Putamen (tissue), 1 donor: ENCODE measurements at places on chromosomes 3 and 15.

DNA sequence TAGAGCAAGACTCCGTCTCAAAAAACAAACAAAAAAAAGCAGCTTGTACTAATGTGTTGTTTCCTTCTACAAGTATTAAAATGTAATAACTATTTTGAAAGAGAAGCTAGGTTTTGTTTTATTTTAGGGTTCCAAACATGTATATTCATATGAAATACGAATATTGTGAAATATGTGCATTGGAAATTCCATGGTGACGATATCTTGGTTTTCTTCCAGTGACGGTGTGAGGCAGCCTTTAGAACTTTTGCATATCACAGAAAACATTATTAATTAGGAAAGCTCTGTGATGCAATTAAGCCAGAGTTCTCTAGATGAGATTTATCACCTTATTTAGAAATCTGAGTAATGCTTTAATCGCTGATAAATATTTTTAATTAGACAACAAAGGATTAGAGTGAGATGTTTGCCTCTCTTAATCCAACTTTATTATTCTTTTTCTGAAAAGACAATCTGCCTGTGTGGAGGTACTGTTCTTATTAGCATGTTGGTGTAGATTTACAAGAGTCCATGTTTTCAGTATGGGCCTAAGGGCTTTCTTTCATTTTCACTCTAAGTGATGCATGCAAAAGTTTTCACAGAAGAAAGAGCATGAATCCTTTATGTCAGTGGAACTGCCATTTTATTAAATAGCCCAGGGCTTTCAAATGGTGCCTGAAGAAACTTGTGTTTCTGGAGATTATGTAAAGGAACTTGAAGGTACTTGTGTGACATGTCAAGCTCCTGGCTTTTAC, 37.7 kb upstream of the SAMMSON start:
- no peak for DNase-seq

- DNase-seq, result peak; percentile 52
Observed at GRCh38 chr3:114362815-114363214, 69.0 kb downstream of the TIGIT start.

DNA sequence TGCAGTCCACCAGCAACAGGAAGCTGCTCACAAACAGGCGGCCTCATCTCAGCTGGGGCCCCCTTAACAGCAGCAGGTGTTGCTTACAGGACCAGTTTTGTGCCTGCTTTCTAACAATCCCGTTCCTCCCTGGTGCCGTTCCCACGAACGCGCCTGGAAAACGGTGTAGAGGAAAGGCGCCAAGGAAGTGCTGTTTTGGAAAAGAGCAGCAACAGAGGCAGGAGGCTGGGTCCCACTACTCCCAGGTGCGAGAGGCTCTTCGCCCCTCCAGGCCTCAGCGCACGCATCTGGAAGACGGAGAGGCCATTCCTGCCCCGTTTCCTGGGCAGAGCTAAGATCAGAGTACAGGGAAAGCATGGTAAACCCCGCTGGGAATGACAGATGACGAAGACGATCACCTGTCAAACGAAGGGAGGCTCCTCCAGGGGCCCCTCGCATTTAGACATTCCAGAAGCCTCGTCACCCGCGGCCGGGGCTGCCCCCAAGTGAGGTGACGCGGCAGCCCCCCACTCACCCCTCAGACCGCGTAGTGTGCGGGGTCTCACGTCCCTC, 603 bp downstream of the SCAPER start:
- DNase-seq, result peak; percentile 37

DNA sequence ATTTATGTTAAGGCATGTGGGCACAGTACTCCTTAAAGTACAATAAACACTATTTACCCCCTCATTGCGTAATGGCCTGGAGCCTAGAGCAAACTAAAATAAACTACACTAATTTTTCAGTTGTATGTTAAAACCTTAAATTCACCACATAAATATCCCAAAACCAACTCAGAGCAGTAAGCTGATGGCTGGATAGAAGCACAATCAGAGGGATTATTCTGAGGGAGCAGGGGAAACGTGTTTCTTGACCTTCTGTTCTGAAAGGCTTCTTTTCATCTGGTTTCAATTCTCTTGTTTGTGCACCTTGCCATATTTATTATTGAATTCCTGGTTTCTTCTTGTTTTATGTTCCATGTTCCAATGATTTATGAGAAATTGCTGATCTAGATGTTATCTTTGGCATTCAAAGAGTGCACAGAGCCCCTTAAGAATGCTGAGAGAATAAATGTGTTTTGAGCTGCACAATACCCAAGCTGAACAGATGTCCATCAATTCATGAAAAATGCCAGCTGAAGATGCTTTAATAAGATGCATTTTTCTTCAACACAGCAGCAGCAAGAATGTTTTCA, 29.6 kb downstream of the RPL22L1 start:
- DNase-seq, result no peak

- no peak for DNase-seq
Observed at GRCh38 chr3:50396502-50396901, 37.2 kb upstream of the TMEM115 start.

DNA sequence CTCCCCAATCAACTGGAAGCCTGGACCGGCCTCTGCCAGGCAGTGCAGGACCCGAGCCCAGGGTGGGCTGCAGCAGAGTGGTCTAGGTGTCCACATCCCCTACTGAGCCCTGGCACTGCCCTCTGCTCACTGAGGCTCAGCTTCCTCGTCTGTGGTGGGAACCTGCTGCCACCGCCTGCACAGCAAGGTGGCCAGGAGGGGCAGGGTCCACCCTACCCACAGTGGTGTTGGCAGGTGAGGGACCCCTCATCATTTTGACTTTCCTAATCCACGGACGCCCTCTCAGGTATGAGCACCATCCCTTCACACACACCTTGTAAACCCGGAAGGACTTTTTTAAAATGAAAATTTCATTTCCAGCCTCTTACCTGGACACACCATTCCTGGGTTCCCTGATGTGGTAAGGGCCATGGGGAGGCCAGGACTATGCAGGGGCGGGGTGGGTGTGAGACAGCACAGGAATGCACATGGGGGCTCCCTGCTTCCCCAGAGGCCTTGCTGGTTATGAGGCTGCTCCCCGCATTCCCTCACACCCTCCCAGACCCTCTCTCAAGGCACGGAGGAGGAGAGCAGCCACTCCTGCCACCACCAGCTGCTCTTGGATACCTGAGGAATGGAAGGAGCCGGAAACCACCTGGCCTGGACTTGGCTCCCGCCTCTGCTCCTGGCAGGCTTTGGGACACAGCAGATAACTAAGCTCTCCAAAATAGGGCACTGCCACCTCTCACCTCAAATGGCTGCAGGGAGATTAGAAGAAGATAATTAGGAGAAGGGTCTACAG, 185.9 kb upstream of the TPM1 start:
- DNase-seq, result no peak

DNA sequence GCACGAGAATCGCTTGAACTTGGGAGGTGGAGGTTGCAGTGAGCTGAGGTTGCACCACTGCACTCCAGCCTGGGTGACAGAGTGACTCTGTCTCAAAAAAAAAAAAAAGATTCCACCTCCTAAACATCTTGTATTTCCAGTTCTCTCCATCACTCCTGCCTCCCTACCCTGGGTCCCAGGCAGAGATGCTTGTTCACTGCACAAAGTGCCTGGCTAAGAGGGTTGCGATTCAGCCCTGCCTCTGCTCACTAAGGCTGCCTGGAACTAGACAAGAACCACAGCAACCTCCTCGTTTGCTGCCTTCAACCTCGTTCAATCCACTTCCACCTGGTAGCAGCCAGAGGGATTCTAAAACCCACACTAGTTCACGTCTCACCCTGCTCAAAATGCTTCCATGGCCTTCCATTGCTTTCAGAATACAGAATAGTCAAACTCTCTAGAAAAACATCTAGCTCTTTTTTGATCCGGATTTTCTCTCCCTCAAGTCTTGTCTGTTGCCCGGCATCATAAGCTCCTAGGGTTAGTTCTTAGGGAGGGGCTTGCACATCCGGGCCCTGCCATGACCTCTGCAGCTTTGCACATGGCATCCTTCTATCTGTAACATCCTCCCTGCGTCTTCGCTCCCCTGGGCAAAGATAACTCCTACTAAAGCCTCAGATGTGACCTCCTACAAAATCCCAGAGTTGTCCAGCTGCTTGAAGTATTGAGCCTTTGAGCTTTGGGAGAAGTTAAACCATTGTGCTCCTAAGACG, 1.0 kb upstream of the MCM2 start:
- DNase-seq, result no peak

DNA sequence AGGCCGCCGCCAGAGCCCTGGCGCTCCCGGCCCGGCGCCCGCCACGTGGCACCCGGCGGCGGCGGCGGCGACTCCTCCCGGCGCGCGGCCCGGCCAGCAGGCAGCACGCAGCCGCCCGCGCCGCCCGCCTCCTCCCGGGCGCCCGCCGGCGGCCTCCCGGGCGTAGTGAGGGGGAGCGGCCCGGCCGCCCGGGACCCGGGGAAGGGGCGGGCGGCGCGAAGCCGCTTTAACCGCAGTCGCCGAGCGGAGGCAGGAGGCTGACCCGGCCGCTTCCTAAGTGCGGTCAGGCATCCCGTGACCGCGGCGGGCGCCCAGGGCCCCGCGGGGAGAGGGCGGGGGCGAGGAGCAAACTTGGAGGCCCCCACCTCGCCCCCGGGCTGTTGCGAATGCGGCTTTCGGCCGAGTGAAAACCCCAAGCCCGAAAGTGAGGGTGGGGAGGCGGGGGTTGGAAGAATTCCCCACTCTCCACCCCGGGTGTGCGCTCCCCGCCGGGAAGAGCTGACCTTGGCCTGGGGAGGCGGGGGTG, 1.7 kb upstream of the HES1 start:
- peak; percentile 66 for DNase-seq

DNA sequence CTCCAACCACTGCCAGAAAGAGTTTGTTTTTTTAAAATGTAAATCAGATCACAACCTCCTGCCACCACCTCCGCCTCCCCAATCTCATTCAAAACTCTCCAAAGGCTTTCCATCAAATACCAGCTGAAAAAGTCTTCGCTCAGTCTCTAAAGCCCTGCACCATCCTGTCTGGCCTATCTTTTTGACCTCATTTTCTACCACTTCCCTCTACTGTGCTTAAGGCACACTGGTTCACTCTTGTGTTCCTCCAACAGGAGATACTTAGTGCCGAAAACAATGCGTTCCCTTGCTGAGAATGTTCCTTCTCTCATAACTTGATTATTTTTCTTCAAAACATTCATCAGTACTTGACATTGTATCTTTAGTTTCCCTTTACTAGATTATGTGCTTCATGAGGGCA, 3.5 kb downstream of the BTBD1 start:
- DNase-seq, result no peak

DNA sequence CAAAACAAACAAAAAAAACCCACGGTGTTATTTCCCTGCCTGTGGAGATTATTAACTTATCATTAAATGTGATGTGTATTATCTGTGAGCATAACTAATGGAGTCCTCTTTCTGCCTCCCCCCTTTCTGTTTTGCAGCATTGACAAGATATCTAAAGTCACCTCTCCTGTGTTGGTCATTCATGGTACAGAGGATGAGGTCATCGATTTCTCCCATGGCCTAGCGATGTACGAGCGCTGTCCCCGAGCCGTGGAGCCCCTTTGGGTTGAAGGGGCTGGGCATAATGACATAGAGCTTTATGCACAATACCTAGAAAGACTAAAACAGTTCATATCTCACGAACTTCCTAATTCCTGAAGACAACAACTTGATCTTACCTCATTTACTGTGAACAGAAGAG, 25.2 kb upstream of the CEMIP start:
- no peak for DNase-seq

DNA sequence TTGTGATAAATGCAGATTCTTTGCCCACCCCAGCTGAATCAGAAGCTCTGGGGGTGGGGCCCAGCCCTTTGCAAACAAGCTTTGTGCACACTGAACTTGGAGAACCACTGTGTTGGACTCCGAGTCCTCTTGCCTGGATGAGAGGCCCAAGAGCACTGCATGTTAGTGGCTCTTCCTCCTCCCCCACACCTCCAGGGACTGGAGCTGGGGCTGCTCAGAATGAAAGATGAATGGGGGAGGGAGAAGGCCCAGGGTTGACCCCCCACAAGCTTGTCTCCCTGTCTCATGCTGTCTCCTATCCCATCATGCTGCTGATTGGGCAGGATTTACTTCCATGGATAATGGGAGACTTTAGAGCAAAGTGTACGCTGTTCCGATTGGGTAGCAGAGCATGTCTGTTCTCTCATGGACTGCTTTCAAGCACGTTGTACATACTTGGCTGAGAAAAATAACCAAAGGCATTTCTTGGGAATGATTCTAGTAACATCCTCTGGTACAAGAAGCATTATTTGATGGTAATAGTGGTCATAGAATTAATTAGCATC, 99.6 kb downstream of the PGPEP1L start:
- no peak for DNase-seq
